GM12892 (cell line): ENCODE measurements at places on chromosomes 16 and 17.
A peak's percentile ranks its signal among the peaks of the same experiment; 100 is the strongest.

GRCh38 chr16:27289669-27290068 is 21.1 kb upstream of the NSMCE1 start:
- no peak for DNase-seq

DNA sequence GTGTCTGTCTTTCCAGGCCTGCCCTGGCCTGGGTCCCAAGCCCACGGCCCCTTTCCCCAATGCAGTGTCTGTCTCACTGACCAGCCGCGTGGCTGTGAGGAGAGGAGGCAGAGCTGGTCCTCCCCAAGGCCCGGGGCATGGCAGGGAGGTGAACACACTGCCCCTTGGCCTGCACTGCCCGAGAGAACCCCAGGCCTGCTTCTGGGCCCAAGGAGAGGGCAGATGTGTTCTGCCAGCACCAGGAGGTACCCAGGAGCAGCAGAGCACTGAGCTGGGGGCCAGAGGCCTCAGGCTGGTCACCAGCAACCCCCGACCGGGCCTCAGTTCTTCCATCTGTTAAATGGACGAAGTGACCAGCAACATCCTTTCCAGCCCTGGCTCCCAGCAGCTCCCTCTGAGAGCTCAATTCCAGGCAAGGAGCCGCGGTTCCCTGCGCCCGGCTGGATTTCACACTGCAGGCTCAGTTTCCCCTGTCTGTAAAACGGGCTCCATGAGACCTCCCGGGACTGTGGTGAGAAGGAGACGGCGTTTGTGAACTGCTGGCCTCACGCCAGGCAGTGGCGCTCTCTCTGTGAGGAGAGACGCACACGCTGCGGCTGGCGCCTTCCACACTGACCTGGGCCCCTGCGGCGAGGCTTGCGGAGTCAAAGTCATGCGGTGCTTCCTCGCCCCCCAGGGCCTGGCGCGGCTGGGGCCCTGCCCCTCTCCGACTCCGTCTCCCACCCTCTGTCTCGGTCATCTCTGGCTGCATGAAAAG is 8.1 kb upstream of the ZFPM1 start:
- DNase-seq = no peak

DNA sequence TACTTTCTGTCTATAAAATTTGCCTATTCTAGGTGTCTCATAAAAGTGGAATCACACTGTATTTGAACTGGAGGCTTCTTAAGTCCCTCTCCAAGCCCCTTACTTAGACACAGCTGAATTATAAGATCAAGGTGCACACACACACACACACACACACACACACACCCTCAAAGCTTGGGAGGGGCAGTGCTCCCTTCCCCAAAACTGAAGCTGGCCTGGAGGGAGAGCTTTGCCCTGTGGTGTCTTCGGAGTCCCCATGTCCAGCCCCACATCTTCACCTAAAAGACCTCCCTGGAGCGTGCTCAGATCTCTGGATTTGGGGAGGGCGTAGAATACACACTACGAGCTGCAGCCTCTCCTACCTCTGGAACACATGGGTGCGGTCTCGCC is 828 bp downstream of the EMP2 start:
- no peak for DNase-seq

- no peak for DNase-seq
These were observed 132.0 kb downstream of the COPRS start for GRCh38 chr17:31726980-31727427.

DNA sequence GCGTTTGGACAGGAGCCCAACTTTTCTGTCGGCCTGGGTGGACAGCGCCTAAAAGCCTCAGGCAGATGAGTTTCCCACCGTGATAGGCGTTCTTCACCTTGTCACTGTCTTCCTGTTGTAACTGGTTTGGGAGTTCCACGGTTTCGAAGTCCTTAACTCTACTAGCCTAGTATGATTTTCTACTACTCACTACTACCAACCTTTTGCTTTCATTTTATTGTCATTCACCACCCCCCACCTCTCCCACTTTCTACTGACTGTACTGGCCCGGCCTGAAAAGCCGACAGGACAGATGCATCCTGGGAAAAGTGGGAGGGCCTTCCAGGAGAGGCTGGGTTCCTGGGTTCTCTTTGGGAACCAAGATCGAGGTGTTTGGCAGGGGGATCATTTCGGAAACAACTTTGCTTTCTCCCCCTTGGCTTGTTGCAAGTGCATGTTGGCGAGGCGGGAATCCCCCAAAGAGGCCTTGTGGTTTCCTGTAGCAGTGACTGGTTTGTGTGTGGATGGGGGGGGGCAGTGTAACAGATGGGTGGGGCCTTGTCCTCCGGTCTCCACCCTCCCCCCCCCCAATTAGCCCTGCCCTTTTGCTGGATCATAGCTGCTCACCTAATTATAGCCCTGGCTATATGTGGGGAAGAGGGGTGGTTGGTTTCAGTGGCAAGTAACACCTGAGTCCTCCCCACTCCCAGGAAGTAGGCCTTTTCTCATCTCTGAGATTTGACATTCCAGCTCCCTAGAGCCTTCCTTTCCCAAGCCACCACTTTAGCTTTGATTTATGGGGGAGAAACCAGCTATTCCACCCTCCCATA is 1.4 kb downstream of the EIF5A start:
- DNase-seq = peak; percentile 67

DNA sequence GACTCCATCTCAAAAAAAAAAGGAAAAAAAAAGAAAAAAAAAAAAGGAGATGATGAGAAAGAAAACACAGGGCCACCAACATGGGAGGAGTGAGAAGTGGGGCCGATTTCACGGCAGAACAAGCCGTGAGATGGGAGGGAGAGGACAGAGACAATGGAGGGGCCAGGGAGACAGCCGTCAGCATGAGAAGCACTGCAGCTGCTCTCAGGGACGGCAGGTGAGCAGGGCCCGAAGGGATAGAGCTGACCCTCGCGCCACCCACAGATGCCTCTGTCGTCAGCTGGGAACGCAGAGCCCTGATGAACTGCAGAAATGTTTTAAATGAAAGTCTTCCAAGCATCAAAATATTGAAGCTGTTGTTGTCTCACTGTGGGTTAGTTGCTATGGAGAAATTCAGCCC is 20.3 kb downstream of the PITPNM3 start:
- DNase-seq = no peak

DNA sequence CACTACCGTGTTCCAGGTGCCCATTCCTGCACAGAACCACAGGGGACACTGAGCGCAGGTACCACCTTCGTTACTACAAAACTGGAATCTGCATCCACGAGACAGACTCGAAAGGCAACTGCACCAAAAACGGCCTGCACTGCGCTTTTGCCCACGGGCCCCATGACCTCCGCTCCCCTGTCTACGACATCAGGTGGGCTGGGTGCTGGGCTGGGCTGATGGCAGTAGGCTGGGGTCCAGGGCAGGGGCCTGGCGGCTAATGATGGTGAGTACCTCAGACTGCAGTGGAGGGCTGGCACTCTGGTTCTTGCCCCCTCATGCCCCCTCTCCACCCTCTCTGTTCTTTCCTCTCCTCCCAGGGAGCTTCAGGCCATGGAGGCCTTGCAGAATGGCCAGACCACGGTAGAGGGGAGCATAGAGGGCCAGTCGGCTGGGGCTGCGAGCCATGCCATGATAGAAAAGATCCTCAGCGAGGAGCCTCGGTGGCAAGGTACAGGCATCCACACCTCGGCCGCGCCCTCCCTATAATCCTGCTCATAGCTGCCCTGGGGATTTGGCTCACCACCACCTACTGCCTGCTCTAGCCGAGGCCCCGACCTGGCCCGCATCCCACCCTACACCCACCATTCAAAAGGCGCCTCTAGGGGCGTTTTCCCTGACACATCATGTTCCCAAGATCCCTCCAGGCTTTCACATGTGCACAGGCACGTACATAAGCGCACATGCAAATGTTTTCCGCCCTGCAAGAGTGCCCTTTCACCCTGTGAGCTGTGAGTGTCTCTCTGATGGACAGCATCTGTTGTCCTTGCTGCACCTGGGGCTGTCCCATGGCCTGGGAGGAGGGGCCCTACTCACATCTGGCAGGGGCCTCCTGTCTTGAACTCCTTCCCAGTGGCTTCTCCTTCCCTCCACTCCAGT is 27.7 kb downstream of the UNK start:
- no peak for DNase-seq

DNA sequence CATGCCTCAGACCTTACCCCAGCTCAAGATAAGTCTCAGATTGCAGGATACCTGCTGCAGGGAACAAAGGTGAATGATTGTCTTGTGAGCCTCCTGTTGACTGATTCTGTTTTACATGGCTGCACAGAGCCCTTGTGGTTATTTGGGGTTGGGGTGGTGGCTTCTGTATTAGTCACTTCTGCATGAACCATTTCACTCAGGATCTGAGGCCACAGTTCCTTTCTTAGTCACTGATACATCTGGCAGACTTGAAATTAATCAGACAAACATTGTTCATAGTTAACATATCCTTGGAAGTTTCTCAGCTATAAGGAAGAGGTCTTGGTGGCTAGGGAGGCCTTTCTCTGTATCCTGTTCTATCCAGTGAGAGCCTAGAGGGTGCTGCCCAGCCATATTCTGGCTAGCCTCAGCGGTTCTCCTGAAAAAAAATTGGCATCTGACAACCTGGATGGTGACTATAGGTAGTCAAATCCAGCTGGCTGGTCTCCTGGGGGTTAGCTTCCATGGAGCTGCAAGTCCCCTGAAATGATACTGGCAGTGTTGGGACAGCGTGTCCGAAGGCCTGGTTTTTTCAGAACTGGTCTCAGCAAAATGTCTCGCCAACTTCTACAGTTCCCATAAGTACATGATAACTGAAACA is 8.4 kb upstream of the PLK1 start:
- no peak for DNase-seq

- DNase-seq = no peak
These were observed 194.9 kb downstream of the MSI2 start for GRCh38 chr17:57451191-57451590.

- DNase-seq = no peak
These were observed 4.4 kb upstream of the ACTG1 start for GRCh38 chr17:81517009-81517338.

GRCh38 chr17:8681170-8681949 is 50.8 kb upstream of the MYH10 start:
- DNase-seq = no peak

- no peak for DNase-seq
These were observed 40.4 kb upstream of the DNAH17 start for GRCh38 chr17:78617511-78618061.

DNA sequence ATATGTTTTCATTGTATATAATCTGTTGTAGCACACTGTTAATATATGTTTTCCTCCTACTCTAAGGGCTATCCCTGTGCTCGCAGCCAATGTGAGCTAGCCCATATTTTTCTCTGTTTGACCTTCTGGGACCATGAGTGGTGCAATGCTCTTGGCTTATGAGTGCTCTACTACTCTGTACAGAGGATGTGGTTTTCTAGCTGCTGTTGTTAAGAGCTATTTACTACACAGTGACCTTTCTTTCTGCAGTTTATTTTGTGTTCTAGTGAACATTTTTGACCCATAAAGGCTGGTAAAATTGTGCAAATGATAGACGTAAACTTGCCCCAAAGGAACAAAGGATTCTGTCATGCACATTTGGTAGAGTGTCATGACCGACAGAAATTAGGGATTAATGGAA is 84.1 kb upstream of the CPHXL start:
- DNase-seq = no peak

- DNase-seq = no peak
These were observed 484 bp upstream of the NUDT7 start for GRCh38 chr16:77721752-77722308.

- no peak for DNase-seq
These were observed 4.6 kb upstream of the ICAM2 start for GRCh38 chr17:64024781-64025731.

- no peak for DNase-seq
These were observed 1.2 kb downstream of the SIAH1 start for GRCh38 chr16:48383877-48384519.

DNA sequence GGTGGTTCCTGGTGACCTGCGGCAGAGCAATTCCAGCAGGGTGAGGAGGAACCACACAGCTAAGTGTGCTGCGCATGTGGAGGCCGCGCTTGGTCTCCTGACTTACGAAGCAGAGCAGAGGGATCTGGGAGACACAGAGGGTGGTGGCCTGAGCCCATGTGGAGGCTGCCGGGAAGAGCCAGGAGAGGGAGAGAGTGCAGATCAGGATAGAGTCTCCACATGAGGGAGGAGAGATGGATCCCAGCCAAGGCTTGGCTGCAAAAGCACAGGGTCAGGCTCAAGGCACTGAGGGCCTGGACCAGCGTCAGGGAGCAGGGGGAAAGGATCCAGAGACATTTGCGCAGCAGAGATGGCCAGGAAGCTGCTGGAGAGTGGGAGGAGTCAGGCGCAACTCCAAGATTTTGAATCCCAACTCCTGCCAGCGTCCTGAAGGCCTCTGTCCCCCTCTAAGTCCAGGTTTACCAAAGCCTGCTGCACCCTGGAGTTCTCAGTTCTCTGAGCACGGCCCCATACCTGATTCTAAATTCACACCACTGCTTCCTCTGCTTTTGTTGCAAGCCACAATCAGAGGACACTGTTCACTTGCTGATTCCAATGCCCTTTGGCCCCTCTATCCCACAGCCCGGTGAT is 11.3 kb upstream of the MLLT6 start:
- no peak for DNase-seq

- DNase-seq = no peak
These were observed 29.6 kb upstream of the MRC2 start for GRCh38 chr17:62597920-62598319.

- DNase-seq = no peak
These were observed 62.3 kb downstream of the TNFRSF13B start for GRCh38 chr17:16909472-16910246.

- no peak for DNase-seq
These were observed 25.5 kb upstream of the MAP3K14 start for GRCh38 chr17:45342306-45342705.

DNA sequence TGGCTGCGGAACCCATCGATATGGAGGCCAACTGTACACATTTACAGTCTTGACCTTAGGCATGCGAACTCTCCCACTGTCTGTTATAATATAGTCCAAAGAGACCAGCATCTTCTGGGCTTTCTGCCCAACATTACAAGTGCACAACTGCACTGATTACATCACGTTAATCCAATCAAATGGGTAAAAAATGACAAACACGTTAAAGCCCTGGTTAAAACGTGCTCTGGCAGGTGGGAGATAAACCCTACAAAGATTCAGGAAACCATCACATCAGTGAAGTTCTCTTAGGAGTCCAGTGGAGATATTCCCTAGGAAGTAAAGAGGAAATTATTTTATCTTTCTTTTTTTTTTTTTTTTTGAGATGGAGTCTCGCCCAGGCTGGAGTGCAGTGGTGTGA is 23.7 kb upstream of the XYLT2 start:
- DNase-seq = no peak

GRCh38 chr17:82496529-82497434 is 22.8 kb upstream of the FOXK2 start:
- peak; percentile 85 for DNase-seq

DNA sequence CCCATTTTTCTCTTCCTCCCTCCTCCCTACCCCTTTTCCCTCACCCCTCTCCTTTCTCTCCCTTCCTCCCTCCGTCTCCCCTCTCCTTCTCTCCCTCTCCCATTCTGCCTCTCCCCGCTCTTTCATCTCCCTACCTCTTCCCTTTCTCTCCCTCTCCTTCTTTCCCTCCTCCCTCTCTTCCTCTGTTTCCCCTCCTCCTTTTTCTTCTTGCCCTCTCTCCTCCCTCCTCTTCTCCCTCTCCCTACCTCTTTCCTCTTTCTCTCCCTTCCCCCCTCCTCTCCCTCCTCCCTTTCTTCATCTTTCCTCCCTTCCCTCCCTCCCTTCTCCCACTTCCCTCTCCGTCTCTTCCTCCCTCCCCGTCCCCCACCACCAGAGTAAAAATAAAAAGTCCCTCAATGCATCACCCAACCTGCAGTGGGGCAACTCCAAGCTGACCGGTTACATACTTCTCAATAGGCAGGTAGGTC is 10.4 kb downstream of the CHD9NB start:
- DNase-seq = no peak
